ENCODE measurements at places on chromosomes 1 and 21.

DNA sequence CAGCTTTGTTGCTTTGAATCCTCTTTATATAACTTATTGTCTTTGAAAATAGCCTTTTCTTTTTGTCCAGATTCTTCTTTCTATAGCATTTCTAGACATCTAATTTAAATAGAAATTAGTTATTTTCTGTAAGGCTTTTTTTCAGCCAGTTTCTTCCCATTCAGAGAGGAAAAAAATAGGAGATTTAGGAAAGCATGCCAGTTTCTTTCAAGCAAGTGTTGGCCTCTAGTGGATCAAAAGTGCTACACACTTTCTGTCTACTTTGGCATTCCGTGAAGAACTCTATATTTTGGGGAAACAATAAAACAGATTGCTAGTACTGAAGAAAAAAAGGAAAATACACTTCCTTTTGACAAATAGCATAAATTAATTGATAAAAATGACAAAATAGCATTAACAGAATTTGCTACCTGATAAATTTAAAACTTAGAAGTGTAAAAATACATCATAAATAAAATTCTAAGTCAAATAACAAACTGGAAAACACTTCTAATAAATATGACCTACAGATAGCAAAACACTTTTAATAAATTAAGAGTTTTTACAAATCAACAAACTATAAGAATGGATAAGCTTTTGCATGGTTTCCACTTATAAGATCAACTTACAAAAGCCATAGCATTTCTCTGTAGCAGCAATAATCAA lies 13.1 kb upstream of the EXO1 start:
- no peak for DNase-seq

- peak; percentile 56 for DNase-seq
These were observed 2.8 kb downstream of the KCNJ9 start for GRCh38 chr1:160083968-160084770.

DNA sequence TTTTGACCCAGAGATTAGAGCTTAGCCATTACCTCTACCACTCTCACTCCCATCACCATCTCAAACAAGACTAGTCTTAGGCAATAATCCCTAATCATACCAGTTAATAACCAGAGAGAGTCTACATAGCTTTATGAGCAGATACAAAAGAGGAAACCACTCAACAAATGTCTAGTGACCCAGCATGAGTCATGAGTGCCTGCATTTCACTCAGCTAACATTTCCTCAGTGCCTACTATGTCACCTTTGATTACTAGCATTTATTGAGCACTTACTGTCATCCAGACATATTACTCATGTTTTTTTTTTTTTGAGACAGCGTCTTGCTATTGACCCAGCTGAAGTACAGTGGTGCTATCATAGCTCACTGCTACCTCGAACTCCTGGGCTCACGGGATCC lies 35.9 kb upstream of the GALNT2 start:
- DNase-seq, result no peak

DNA sequence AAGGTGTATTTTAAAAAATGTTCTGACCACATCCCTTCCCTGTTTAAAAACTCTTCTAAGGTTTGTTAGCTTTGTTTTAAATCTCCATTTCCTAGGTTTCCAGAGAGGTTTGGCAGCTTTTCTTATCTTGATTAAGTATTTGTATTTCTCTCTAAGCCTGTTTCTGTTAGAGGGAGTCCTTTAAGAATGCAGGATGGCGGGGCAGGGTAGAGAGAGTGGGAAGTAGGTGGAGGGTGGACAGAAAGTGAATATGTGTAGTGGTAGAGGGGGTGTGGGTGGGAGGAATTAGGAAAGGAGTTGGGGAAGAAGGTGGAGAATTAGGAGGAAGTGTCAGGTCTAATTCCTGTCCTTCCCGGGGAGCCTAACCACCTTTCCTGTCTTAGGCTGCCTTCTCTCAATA lies 21.2 kb upstream of the SERBP1 start:
- no peak for DNase-seq

GRCh38 chr1:2840036-2840809 lies 38.7 kb upstream of the TTC34 start:
- peak; percentile 49 for DNase-seq

DNA sequence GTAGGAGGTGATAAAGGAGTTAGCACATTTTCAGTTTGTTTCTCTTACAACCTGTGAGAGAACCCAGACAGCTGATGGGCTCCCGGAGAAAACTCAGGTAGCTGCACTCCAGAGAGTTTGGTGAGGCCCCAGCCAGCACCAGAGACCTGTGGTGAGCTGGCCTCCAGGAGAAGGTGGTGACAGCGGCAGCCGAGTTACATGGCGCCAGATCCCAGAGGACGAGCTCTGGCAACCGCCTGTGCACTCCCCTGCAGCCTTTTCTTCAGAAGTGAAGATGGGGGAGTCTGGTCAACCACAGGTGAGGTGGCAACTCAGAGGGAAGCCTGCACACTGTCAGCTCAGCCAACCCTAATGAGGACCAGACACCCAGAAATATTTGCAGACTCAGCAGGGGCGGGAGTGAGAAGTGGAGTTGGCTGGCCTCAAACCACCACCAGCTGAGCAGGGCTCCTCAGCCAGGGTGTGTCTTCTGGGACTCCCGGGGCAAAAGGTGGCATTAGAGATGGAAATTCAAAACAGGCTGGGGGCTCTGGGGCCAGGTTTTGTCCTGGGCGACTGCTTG lies 209.7 kb downstream of the SETD4 start:
- no peak for DNase-seq

DNA sequence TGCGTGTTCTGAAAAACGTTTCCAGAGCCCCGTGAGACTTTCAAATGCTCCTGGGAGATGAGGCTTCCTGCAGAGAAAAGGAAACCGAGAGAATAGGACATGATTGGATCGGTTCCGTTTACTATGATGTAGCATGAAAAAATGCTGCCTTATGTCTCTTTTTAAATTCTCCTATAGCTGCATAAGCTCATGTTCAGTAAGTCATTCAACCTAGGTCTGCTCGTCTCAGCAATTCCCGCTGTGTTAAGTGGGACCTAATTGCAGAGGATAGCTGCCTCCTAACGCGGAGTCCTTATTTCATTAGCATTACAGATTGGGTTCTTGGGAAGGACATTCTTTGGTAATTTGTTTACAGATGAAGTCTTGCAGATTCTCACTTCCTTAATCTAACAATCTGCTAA lies 165.3 kb downstream of the GALNT2 start:
- DNase-seq, result no peak

- no peak for DNase-seq
These were observed 53.4 kb downstream of the DMAP1 start for GRCh38 chr1:44266400-44267344.

DNA sequence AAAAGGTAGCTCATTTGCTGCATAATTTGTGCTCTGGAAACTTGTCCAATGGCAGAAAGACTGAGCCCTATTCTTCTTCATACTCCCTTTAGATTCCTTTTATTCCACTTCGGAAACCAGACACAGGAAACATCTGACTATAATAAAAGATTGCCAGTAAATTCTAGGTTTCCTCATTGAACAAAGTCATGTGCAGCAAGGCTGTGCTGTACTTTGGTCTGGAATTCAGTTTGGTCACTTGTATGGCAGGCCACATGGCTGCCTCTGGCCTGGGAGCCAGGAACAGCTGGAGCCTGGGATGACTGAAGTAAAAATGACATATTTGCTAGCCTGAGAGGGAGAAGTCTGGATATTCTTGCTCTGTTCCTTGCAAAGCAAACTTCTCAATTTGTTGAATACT lies 79.6 kb downstream of the ST3GAL3 start:
- no peak for DNase-seq

DNA sequence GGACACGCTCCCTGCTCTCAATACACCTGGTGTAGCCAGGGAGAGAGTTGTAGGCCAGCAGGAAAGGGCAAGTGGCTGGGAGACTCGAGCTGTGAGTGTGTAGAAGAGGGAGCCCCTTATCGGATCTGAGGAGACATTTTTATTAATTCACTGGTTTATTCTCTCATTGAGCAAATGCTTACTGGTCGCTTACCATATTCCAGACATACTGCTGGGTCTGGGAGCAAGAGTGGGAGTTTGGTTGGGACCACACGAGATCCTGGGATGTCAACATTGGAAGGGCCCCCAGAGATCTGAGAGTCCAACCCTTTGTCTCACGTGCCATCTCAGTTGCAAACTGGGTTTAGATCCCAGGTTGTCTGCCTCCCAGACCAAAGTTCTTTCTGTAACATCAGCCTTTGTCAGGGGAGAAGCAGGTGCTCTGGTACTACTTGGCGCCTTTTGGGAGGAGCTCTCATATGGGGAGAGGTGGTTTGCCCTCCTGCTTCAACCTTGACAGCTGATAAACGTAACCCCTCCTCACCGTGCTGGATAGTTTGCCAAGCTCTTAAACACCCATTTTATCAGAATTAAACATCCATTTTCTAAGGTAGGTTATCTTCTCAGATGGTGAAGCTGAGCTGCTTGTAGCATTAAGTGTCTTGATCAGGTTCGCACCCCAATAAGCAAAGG lies 742 bp downstream of the TMEM222 start:
- DNase-seq, result no peak

DNA sequence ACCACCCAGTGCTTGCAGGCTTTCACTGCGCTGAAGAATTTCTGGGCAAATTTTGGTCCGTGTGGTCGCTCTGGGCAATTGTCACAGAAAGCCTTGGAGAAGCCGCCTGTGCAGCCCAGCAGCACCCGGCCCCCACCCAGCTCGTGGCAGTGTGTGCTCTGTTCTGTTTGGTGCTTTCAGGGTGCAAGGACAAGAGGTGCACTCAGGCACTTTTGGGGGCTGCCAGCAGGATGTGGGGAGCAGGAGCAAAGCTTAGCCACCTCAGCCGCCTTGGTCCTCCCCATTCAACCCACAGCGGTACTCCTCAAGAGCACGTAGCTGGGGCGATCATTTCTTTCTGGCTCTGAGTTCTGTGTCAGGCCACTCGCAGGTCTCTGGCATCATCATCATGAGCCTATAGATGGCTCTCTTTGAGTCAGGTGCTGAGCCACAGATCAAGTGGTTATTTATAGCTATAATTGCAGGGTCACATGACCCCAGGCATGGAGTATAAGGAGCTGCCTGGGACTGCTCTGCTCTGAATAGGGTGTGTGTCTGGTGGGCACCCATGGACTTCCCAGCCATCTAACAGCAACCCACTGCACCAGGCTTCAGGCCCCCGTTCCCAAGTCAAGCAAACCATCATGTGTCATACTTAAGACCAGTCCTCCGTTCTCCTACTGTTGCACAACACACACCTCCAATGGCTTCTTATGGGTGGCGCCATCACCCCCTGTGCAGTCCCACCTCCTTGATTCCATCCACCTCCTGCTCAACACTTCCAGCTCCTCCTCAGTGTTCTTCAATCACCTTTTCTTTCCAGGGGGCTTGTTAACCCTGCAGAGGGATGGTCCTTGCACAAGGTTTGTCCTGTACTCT lies 18.1 kb upstream of the TENT5C start:
- DNase-seq, result no peak

GRCh38 chr1:245752561-245752960 lies 597.8 kb downstream of the KIF26B start:
- DNase-seq, result no peak

DNA sequence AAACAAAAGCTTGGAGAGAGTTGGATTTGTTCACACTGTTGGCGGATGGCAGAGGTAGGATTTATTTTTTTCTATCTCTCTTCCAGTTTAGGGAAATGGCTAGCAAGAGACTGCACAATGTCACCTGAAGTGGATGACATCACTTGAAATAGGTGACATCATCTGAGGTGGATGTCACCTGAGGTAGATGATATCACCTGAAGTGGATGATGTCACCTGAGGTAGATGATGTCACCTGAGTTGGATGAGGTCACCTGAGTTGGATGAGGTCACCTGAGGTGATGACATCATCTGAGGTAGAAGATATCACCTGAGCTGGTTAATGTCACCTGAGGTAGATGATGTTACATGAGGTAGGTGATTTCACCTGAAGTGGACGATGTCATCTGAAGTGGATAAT lies 413.4 kb downstream of the DSCAM start:
- no peak for DNase-seq
